Thoracic aorta endothelial cell (primary cell): ENCODE measurements at places on chromosomes 11 and 22. TPM values are rescaled to one million over a fixed set of nuclear protein-coding genes. Genes with fewer than 3 reads are reported as not detected.

Gene ZNF280B
- total RNA-seq: 2.0 and 2.2 TPM in 2 replicates

Gene ADAMTS8
- total RNA-seq: not detected in 2 replicates

Gene MMP13
- total RNA-seq: not detected in 2 replicates

Gene CELSR1
- 1.3 and 1.9 TPM in 2 replicates for total RNA-seq

Gene KIAA1671
- 52.7 and 63.3 TPM in 2 replicates for total RNA-seq

Gene RHOD
- total RNA-seq: 5.2 and 6.8 TPM in 2 replicates

Gene RBMXL2
- 0.40 TPM in 1 of 2 replicates, not detected in the other for total RNA-seq

Gene HEPN1
- total RNA-seq: 0.13 TPM in 1 of 2 replicates, not detected in the other

Gene MUC2
- total RNA-seq: not detected in 2 replicates

Gene CELF1
- 145 and 147 TPM in 2 replicates for total RNA-seq

Gene OR5AL1
- not detected in 2 replicates for total RNA-seq

Gene APOL4
- 1.1 and 1.3 TPM in 2 replicates for total RNA-seq

Gene SERPING1
- 0.14 TPM in 1 of 2 replicates, not detected in the other for total RNA-seq

Gene RELT
- total RNA-seq: 7.4 and 8.0 TPM in 2 replicates

Gene OR5L1
- not detected in 2 replicates for total RNA-seq

Gene SCN3B
- total RNA-seq: 0.50 and 0.66 TPM in 2 replicates

Gene KIF18A
- 21.8 and 36.8 TPM in 2 replicates for total RNA-seq

Gene SPINDOC
- 27.4 and 32.6 TPM in 2 replicates for total RNA-seq

Gene FBXO3
- total RNA-seq: 31.8 and 45.3 TPM in 2 replicates

Gene DSCAML1
- not detected in 2 replicates for total RNA-seq

Gene SIDT2
- 11.0 and 12.8 TPM in 2 replicates for total RNA-seq

Gene SEZ6L
- total RNA-seq: not detected in 2 replicates

Gene OR51F1
- total RNA-seq: not detected in 2 replicates

Gene CARD18
- total RNA-seq: not detected in 2 replicates

Gene PRR33
- total RNA-seq: not detected in 2 replicates

Gene MUC6
- not detected in 2 replicates for total RNA-seq

Gene NFAM1
- total RNA-seq: not detected in 2 replicates

Gene SLC5A1
- total RNA-seq: not detected in 2 replicates

Gene ZP1
- total RNA-seq: not detected in 2 replicates

Gene MYRF
- 0.66 and 1.4 TPM in 2 replicates for total RNA-seq

Gene CATSPERZ
- 0.27 and 0.57 TPM in 2 replicates for total RNA-seq

Gene TRIM51
- not detected in 2 replicates for total RNA-seq

Gene KRTAP5-2
- not detected in 2 replicates for total RNA-seq

Gene TAF6L
- 16.2 and 19.7 TPM in 2 replicates for total RNA-seq

Gene PACSIN2
- 59.0 and 71.8 TPM in 2 replicates for total RNA-seq

Gene INS
- total RNA-seq: not detected in 2 replicates

Gene CECR2
- total RNA-seq: 0.72 and 4.4 TPM in 2 replicates

Gene ALG8
- total RNA-seq: 44.3 and 51.9 TPM in 2 replicates

Gene OVOL1
- total RNA-seq: not detected in 2 replicates

Gene KRTAP5-9
- total RNA-seq: not detected in 2 replicates

Gene FAM83F
- total RNA-seq: not detected in 2 replicates

Gene MMP8
- total RNA-seq: not detected in 2 replicates

Gene LIPT2
- 2.0 and 3.1 TPM in 2 replicates for total RNA-seq

Gene KRTAP5-5
- not detected in 2 replicates for total RNA-seq

Gene TMEM121B
- total RNA-seq: 0.50 and 0.53 TPM in 2 replicates

Gene CFAP300
- total RNA-seq: 0.14 TPM in 1 of 2 replicates, not detected in the other

Gene TIMM10B
- total RNA-seq: 30.2 and 33.7 TPM in 2 replicates

Gene IL10RA
- total RNA-seq: 0.07 TPM in 1 of 2 replicates, not detected in the other

Gene OR6T1
- total RNA-seq: not detected in 2 replicates

Gene KCNQ1OT1
- 2.5 and 2.8 TPM in 2 replicates for total RNA-seq

Gene OR52I2
- total RNA-seq: not detected in 2 replicates

Gene ARHGAP20
- total RNA-seq: 9.2 and 10.0 TPM in 2 replicates
